ENCODE measurements at places on chromosomes 12 and 14. TPM values are rescaled to one million over a fixed set of nuclear protein-coding genes. Genes with fewer than 3 reads are reported as not detected.
A peak's percentile ranks its signal among the peaks of the same experiment; 100 is the strongest.

GRCh38 chr12:34404377-34405285 is 382.3 kb downstream of the ALG10 start:
- peak; percentile 13 for DNase-seq

Gene POLE
- 28.0 TPM for total RNA-seq

DNA sequence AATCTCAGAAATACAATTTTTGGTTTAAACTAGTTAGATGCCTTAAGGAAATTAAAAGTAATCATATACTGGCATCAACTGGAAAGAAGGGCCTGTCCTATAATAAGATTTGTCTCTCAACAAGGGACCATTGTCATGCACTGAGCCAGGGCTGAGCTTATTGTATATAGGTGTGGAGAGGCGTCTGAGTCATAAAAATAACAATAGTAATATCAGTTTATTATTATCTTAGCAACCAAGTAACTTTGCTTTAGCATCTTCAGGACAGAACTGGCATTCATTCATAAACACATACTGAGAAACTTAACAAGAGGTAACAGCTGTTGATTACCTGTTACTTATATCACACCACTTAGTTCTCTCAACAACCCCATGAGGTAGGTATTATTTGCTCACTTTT is 7.1 kb downstream of the KRT75 start:
- no peak for DNase-seq

GRCh38 chr12:50621399-50622300 is 116.9 kb downstream of the DIP2B start:
- DNase-seq = no peak

DNA sequence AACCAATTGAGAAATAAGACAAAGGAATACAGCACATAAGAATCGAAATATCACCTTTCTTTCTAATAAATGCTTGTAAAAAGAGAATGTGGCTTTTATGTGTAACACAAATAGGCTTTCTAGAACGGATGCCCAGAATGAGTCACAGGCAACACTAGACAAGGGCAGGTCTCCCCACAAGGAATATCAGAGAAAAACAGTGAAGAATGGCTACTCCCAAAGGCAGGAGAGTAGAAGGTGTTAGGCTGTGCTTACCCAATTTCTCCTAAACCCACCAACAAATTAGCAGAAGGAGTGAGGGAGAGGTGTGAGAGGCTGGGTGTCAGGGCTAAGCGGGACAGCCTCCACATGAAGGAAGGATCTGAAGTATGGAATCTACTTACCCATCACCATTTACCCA is 55.2 kb downstream of the GALNT4 start:
- DNase-seq = no peak

Gene GLS2
- 4.8 TPM for total RNA-seq

Gene KRT81
- not detected for total RNA-seq

DNA sequence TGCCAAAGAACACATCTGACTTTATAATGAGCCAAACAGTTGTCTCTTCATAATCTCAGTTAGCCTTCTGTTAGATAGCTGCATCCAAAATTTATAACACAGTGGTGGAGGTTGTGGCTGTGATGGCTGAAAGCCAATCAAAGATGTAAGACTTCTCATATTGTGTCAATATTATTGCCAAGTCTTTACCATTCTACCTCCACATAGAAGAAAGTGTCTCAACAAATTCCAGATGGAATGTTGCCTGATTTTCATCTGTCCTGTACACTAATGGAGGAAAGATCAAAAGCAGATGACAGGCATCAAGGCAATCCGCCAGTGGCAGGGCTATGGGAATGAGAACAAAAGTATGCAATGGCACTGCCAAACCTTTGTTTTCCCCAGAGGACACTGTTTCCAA is 813.1 kb upstream of the NOVA1 start:
- DNase-seq = no peak

- no peak for DNase-seq
Measured at GRCh38 chr14:99883866-99884650, 90.8 kb downstream of the EML1 start.

GRCh38 chr12:39157696-39158342 is 252.4 kb upstream of the CPNE8 start:
- DNase-seq = no peak

GRCh38 chr12:96247563-96247962 is 53.4 kb downstream of the ELK3 start:
- DNase-seq = no peak

DNA sequence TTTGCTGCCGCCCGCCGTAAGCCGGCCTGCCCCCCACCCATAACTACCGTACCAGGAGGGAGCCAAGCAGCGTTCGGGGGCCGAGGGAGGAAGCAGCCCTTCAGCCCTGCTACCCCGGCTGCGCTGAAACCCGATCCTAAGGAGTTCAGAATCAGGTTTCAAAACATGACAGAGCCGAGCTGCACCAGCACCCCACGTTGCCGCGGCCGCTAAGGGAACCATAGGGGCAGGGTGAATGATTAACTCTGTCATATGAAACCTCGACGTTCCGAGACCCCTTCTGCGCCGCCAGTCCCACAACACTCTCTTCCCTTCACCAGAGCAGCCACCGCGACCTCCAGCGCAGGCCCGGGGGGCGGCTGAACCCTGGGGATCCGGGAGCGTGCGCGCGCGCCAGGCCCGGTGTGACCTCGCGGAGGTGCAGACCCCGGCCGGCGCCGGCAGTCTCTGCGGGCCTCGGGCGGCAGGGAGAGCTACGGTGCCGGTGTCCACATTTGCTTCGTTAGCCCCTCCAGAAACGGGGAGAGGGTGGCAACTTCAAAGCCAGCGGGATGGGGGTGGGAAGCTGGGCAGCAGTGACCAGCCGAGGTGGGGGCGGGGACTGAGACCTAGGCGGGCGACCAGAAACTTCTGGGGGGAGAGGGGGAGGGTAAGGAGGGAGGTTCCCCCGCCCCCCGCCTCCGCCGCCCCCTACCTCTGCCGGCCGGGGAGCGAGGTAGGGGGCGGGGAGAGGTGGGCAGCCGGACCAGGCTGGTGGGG is 1.6 kb downstream of the SIX4 start:
- peak; percentile 47 for DNase-seq

Gene GPR137C
- total RNA-seq = 0.97 TPM

DNA sequence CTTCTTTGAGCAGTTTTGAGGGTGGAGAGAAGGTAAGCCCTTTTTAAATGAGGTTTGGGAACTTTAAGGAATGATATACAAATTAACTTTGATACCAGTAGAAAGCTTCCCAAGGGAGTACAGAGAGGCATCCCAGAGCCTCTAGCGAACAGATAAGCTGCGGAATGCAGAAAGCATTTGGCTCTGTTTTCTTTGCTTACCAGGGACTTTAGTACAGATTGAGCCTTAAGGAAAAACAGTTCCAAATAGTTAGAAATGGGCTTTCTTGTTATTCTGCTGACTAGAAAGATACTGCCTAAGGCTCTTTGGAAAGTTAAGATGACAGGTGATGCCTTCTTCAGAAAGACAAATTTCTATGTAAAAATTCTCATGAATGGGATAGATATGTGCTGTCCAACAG is 261.7 kb upstream of the FOXN3 start:
- DNase-seq = no peak

DNA sequence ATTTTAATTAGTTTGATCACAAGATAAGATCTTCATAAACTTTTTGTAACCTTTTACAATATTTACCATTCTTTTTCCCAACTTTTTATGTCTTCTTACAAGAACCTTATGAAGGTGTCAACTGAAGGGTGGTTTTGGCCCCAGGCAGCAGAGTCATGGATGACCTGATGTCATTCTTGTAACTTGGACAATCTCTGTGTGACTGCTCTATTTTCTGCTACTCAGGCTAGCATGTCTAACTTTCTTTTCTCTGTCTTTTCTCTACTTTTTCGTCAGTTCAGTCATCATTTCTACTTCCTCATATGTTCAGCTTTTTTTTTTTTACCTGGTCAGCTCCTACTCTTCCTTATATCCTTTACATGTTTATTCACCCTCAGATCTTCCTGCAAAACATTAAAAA is 150.7 kb upstream of the PTPRQ start:
- no peak for DNase-seq

DNA sequence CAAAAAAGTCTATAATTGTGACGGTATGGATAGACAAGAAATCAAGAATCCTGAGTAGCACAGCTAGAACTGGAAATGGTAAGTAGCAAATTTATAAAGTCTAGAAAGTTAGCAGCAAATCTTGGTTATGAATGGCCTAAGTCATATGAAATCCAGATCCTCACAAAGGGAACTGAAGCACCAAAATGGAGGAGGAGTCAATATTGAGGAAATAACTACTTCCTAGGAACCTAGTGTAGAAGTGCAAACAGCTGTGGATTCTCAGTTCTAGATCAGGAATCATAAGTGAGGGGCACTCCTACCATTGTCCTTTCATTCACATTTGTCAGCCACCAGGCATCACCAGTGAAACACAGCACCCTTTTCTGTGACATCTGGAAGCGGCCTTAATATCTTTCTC is 202.2 kb upstream of the DCN start:
- no peak for DNase-seq

Gene MYH6
- 0.62 TPM for total RNA-seq

DNA sequence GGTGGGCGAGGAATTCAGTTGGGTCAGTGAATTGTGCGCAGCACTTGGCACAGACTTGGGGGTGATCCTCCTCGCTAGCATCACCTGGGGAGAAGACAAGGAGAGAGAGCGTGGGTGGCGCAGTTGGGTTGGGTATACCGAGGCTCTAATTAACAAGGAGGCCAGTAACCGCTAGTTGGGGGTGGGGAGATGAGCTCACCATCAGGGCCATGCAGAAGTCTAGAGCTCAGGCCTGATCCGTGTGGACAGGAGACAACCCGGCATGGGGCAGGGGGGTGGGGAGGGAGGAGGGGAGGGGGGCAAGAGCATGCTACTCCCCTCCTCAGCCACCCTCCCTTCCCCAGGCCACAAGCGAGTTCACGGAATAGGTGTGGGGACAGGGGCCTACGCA is 580 bp downstream of the SALL2 start:
- DNase-seq = no peak

Gene CHGA
- 0.71 TPM for total RNA-seq

Gene GUCY2C
- total RNA-seq = not detected

Gene BATF
- 6.7 TPM for total RNA-seq

GRCh38 chr12:57606399-57606798 is 1.8 kb downstream of the DTX3 start:
- DNase-seq = no peak

DNA sequence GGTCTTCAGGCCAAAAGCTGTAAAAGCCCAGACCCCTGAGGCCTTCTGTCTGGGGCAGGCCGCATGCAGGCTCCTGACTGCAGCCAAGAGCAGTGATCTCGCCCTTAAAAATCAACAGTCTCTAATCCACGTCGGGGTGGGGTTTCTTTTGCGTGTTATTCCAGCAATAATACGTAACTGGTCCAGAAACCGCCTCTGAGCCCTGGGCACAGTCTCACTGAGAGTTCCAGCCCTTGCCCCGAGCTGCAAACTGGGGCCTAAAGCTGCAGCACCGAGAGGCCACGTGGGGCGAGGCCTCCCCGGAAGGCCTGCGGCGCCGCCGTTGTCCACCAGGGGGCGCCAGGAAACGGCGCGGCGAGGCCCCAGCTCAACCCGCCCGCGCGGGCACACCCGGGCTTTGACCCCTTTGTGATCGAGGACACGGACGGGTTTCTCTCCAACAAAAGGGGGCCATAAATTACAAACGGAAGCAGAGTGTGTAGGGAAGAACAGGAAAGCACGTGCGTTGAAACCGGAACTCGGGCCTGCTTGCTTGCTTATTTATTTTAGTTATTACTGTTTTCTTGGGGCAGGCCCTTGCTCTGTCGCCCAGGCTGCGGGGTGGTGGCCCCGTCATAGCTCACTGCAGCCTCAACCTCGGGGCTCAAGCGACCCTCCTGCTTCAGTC is 87.2 kb downstream of the NINJ2 start:
- DNase-seq = peak; percentile 89

DNA sequence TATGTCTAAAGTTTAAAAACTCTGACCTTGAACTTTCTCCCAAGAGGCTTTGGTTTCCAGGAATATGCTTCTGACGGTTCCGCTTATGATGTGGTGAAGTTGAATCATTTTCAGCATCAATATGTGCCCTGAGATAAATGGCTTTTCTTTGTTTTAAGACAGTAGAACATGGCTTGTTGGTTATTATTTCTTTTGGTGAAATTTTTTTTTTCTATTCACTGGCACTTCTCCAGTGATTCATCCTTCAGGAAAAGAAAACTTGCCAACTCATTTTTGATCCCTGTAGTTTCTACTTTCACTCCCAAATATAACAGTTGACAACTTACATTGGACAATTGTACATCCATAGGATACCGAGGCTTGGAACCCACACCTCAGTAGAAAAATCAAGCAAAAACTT is 1301.2 kb upstream of the FLRT2 start:
- no peak for DNase-seq

GRCh38 chr12:111011999-111012600 is 91.7 kb upstream of the MYL2 start:
- DNase-seq = no peak

GRCh38 chr12:98807187-98807586 is 162.1 kb downstream of the APAF1 start:
- DNase-seq = no peak

Gene WNT5B
- 6.1 TPM for total RNA-seq

- DNase-seq = no peak
Measured at GRCh38 chr12:58727521-58727920, 192.8 kb downstream of the LRIG3 start.

GRCh38 chr12:87967871-87968270 is 61.3 kb downstream of the C12orf50 start:
- no peak for DNase-seq

Gene CCDC196
- not detected for total RNA-seq

GRCh38 chr12:109847142-109847735 is 14.0 kb upstream of the TRPV4 start:
- no peak for DNase-seq

DNA sequence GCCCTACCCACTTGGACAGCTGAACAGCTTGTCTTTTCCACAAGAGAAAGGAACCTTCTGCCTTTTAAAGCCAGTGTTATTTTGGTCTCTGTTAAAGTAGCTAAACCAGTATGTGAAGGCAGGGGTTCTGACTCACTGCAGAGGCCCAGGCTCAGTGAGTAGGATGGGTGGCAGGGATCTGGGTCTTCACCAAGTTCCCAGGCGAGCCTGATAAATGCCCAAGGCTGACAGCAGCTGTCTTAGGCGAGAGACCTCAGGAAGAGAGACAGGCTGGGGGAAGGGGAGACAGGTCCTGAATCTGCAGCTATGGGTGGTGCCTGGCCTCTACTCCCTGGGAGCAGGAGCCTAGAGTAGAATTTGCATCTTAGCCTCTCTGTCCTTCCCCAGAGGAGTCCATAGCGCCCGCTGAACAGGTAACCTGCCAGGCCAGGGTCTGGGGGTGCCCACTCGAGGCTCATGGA is 18.1 kb upstream of the KIF26A start:
- no peak for DNase-seq

Gene TBX5
- 15.7 TPM for total RNA-seq

GRCh38 chr14:85618390-85618789 is 88.4 kb downstream of the FLRT2 start:
- no peak for DNase-seq

DNA sequence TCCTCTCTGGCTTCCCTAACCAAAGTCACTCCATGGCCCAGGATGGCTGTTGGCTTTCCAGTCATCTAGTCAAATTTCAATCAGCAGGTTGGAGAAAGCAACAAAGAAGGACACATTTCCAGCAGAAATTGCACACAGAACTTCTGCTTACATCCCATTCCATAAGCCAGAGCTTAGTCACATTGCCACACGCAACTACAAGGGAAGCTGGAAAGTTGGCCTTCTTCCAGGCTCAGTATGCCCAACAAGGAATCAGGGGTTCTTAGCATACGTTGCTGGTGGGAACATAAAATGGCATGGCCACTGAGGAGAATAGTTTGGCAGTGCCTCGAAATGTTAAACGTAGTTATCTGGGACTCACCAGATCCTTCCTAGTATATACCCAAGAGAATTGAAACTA is 9.3 kb upstream of the APPL2 start:
- DNase-seq = no peak

GRCh38 chr14:101973356-101973755 is 9.0 kb downstream of the DYNC1H1 start:
- DNase-seq = no peak

Gene YEATS4
- 11.4 TPM for total RNA-seq
